ENCODE measurements at places on chromosomes 6 and 20.

GRCh38 chr20:38342216-38342615 is 4.1 kb upstream of the LBP start:
- no peak for DNase-seq

- DNase-seq: no peak
Measured at GRCh38 chr6:5113096-5113495, 28.0 kb downstream of the PPP1R3G start.

- no peak for DNase-seq
Measured at GRCh38 chr20:44271915-44272663, 25.0 kb downstream of the GDAP1L1 start.

GRCh38 chr20:48789185-48789668 is 38.6 kb downstream of the PREX1 start:
- DNase-seq: no peak

DNA sequence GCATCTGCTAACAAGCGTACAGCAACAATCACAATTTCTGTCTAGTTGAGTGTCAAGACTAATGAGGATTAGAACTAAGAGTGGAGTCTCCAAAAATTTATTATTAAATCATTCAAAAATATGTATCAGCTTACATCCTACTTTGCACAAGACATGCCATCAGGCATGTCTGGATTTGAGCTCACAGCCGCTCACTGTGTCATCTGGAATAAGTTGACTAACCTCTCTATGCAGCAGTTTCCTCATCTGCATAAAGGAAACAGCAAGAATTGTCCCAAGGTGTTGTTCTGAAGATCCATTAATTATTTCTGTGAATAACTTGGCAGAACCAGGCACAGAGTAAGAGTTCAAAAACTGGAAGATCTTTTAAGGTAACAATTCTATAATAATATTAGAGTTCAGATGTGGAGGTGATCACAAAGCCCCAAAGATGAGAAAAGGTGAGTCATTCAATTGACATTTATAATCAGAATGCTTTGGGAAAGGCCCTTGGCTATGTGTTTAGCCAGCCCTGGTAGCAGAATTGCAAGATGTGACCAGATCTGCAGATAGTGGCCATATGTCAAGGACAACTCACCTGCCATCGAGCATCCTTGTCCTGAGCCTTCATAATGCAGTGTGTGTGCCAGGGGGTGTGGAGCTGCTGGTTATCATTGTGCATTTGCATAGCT is 264.0 kb downstream of the FOXA2 start:
- no peak for DNase-seq

All from fibroblast of skin of abdomen (primary cell).